ENCODE measurements at places on chromosomes 3 and 15.
A peak's percentile ranks its signal among the peaks of the same experiment; 100 is the strongest.

GRCh38 chr3:179961071-179961702, 75.5 kb downstream of the PEX5L start:
- no peak for DNase-seq

- DNase-seq = no peak
These were observed 7.5 kb upstream of the PPP1R14D start for GRCh38 chr15:40836020-40836419.

DNA sequence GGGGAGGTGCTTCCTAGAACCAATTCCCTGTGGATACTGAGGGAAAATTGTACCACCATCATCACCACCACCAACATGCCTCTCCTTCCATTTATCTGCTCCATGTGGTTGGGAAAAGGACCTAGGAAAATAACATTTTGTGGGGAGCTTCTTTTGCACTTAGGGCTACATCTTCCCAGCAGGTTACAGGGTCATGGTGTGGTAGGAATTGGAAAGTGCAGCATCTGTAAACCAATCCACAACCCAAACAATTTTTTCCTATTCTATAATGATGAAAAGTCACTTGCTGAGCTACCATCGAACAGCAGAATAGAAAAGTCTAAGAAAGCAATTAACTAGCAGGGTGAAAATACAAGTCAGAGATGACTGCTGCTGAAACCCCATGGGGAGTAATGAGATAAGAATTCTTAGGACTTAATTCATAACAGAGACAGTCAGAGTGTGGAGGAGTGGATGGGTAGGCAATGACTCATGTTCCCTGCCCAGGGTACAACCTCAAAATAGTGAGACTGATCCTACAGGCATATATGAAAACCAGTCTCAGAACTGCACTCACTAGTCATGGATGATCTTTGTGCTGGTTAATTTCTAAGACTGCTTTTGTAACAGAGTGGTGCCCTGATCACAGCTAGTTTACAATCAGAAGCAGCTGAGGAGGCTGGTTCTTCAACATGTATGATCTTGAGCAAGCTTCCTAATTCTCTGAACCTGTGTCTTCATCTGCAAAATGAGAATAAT, 38.1 kb upstream of the LEKR1 start:
- DNase-seq = peak; percentile 73

- no peak for DNase-seq
These were observed 199.2 kb downstream of the GHSR start for GRCh38 chr3:172249039-172249438.

- no peak for DNase-seq
These were observed 133.4 kb upstream of the UBE3A start for GRCh38 chr15:25572191-25572590.

DNA sequence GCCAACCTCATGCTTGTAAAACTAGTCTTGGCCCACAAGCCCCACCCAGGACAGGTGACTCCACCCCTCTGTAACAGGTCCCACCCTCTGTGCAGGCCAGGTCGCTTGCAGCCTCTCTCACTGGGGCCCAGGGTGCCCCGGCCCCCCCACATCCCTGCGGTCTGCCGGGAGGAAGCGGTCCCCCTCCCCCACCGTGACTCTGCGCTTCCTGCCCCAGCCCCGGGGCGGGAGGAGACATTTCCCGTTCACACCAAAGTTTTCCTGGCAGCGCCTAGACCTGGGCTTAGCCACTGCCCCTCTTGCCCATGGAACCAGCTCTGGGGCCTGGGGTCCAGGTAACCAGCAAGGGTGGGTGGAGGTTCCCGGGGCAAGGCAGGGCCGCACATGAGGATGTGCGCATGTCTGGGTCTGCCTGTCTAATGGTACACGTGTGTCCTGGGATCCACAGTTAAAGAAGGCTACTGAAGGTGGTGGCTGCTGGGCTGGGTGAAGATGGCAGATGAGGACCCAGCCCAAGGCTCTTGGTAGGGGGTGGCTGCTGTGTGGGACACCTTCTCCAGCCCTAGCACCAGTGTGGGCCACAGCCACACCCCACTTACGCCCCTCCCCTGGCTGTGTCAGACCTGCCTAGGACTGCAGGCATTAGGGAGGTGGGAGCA, 8.4 kb downstream of the NBEAL2 start:
- DNase-seq = no peak

- peak; percentile 71 for DNase-seq
These were observed 251.3 kb upstream of the NR2E3 start for GRCh38 chr15:71559098-71559497.

- DNase-seq = no peak
These were observed 9.9 kb downstream of the ZIC1 start for GRCh38 chr3:147418808-147419701.

DNA sequence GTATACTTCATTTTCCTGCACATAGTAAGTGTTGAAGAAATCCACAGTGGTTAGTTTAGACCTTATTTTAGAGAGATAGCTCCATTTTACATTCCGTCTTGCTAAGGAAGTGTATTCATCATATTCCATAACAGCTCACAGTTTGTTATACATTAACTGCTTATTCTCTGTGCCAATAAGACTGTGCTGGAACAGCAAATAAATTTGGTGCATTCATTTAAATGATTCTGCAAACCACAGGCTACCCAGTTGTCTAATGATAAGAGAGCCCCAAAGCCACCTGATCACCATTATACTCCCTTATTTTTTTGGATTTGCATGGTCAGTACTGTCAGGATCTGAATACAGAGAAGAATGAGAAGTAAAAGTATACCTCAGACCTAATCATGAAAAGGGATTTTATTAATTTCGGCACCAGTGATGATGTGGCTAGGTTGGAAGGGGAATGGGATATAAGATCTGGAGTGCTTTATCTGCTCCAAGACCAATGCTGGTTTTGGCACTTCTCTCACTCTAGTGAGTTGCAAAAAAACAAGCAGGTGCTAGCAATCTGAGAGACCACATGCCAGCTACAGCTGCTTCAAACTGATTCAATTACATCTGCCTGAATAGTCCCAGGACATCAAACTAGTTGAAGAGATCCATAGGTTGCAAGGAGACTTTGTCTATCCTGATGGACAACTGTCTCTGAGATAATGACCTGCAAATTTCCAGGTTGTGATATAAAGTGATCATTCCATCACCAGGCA, 254.8 kb downstream of the ZBTB20 start:
- DNase-seq = no peak

- peak; percentile 94 for DNase-seq
These were observed 21.0 kb downstream of the SLCO2A1 start for GRCh38 chr3:134008630-134009156.

DNA sequence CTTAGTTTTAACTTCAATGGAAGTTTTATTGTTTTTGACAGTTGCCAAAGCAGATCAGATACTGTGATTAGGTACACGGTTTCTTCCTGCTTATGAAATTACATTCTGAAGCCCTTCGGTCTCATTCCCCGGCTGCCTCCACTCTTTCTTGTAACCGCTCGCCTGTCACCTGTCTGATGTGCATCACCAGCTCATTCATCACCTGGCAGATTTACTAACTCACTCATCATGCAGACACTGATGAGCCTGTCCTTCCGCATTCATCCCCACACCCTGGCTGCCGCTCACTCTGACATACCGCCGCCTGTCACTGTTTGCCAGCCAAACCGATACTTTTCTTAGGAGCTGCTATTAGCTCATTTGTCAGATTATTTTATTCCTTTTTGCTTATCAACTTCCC, 82.8 kb upstream of the NSMCE3 start:
- no peak for DNase-seq

GRCh38 chr3:151109286-151109800, 23.9 kb downstream of the MED12L start:
- DNase-seq = no peak

DNA sequence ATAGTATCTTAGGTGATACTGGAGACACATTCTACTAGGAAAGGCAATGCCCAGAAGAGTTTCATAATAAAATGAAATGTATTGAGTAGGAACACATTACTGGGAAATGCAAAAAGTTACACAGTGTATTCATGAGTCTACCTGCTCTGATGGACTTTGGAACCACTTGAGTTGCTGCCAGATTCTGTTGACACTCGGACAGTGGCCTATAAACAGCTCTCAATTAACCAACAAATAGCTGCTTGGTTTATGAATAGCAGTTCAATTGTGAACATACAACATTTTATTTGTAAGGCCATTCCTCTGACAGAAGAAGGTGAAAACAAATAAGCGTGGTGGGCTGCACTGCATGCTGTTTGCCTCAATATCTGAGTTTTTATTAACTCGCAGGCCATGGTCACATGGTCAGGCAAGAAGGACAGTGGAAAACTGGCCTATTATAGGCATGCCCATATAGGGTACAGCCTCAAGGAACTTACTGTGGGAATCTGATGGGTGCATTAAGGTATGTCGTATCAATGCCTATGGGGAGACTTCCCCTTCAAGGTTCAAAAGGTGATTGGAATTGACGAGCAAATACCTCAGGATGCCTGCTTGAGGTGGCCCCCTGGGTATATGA, 66.2 kb downstream of the C3orf80 start:
- DNase-seq = no peak

DNA sequence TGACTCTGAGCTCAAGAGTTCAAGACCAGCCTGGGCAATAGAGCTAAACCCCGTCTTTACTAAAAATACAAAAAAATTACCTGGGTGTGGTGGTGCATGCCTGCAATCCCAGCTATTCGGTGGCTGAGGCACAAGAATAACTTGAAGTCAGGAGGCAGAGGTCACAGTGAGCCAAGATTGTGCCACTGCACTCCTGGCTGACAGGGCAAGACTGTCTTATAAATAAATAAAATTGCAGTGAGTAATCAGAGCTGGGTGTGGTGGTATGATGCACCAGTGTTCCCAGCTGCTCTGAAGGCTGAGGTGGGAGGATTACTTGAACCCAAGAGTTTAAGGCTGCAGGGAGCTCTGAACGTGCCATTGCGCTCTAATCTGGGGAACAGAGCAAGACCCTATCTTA, 55.9 kb upstream of the GCNT3 start:
- DNase-seq = no peak

- DNase-seq = no peak
These were observed 333.1 kb downstream of the RORA start for GRCh38 chr15:60895986-60896385.

GRCh38 chr3:106004137-106004681, 135.4 kb upstream of the CBLB start:
- DNase-seq = no peak

- DNase-seq = no peak
These were observed 40.3 kb downstream of the BBX start for GRCh38 chr3:107562969-107563529.

DNA sequence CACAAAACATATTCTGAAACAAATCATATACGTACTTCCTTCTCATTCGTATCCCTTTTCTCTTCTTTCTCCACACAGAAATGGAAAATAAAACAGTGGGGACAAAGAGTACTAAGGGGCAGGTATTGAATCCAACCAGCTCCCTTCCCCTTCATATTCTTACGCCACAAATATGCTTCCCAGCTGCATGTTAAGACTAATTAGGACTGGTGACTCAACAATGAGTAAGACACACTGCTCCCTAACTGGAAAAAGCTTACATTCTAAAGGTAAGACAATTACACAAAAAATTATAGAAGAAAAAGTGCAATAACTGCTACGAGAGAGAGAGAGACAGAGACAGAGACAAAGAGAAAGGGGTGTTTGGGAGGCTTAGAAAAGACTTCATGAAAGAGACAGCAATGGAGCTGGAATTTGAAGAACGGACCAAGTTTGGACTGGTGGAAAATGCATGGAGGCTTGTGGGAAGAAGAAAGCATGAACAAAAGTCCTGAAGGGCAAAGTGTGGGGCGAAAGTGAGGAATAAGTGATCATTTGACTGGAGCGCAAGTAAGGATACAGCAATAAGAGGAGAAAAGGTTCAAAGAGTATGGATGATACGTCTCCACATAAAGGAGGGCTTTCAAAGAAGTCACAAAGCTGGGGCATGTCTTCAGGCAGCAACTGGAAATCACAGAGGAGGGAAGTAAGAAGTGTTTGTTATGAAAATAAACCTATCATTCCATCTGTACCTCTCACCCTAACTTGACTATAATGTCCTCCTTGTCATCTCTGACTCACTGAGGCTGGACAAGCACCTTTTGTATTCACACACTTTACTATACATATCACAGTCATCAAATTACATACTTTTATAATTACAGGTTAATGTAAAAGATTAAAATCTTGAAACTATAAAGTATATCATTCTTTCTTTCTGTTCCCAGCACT, 49.2 kb downstream of the RYK start:
- no peak for DNase-seq

DNA sequence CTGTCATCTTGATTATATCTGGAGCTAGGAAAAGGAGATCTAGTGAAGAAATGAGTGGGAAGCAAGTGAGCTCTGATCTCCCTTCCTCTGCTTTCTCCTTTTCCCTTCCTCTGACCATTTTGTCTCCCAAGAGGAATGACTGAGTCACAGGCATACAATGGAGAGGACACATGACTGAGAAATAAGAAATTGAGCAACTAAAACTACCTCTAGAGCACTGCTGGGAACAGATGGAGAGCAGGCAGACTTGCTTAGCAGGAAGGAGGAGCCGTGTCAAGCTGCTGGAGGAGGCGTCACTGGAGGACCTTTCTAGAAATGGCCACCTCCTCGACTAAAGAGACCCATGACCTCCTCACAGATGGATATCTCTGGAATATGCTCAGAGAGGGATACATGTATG, 66.9 kb upstream of the MYO5C start:
- DNase-seq = no peak

- no peak for DNase-seq
These were observed 417.5 kb downstream of the TUSC7 start for GRCh38 chr3:117126946-117127546.

DNA sequence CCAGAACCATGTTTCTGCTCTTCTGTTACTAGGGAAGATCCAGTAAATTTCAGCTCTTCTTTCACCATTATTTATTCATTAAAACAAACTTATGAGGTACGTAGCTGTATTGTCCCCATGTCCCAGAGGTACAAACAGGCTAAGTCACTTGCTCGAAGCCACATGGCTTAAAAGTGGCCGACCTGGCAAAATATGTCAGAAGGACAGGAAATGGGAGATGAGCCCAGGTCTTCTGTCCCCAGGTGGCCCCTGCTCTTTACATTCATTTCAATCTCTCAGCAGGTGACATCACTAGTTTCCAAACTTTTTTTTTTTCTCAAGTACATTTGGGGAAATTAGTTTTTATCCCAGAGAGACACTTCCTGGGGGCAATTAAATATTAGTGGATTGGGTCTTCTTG, 34.1 kb upstream of the LPP start:
- DNase-seq = no peak

- no peak for DNase-seq
These were observed 95.3 kb upstream of the SLC2A2 start for GRCh38 chr3:171121801-171122200.

- DNase-seq = peak; percentile 90
These were observed 22.3 kb downstream of the FBXL2 start for GRCh38 chr3:33299395-33300081.

DNA sequence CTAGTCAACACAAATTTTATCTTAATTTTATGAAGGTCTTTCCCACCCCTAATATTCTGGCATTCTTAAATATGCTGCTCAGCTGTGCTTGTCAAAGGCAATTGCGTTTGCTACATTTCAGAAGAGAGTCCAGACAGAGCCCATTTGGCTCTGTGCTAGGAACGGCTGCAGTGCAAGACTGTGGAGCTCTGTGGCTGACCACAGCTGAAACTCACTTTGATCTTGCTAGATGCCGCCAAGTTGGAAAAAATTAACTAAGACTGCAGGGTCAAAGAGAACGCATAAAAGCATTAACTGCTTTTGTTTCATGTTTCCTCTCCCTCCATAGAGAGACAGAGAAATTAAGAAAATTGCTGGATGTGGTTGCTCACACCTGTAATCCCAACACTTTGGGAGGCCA, 7.6 kb upstream of the PPP1R2 start:
- DNase-seq = no peak
